ENCODE measurements at places on chromosomes 16 and 17.

GRCh38 chr17:77140878-77141767 is at the start of gene SEC14L1:
Gene SEC14L1, plus strand, starts transcription at chr17:77140969. Its CDS starts 2,628 bp downstream, at chr17:77143597.
- DNase-seq, result peak; percentile 31

GRCh38 chr16:49179714-49180330 is 101.8 kb downstream of the CBLN1 start:
- DNase-seq, result no peak

DNA sequence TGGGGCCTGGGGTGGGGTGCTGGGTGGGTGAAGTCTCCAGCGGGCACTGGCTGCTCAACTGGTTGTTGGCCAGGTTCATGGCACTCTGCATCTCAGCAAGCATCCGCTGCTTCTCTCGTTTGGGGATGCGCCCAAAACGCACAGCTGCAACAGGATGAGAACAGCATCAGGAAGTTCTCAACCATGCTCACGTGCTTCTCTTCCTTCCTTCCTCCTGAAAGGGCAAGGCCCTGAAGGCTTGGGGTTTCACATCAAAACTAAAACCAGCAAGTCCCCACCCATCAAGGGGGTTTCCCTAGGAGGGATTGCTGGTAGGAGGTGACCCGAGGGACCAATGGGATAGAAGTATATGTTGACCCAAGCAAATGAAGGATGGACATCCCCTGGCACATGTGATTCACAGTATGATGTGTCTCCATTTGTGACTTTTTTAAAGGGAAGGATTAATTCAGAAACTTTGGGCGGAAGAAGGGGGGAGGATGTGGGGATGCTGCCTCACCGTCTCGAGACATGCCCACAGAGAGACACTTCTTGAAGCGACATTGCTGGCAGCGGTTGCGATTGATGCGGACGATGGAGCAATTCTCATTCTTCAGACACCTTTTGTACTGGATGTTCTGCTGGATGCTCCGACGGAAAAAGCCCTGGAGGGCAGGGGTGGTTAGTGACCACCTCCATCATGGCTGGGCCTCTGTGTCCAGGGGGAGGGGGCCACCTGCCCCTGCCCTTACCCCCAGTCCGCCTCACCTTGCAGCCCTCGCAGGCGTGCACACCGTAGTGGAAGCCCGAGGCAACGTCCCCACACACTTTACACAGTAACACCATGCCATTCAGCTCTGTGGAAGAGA is 4.2 kb downstream of the NR1D1 start:
- DNase-seq, result peak; percentile 91

- no peak for DNase-seq
Observed at GRCh38 chr16:67164599-67165061, at the start of gene HSF4. Gene HSF4, plus strand, starts transcription at chr16:67164745. Its CDS starts 67 bp downstream, at chr16:67164812.

GRCh38 chr16:81645266-81645694 is 133.8 kb upstream of the PLCG2 start:
- no peak for DNase-seq

DNA sequence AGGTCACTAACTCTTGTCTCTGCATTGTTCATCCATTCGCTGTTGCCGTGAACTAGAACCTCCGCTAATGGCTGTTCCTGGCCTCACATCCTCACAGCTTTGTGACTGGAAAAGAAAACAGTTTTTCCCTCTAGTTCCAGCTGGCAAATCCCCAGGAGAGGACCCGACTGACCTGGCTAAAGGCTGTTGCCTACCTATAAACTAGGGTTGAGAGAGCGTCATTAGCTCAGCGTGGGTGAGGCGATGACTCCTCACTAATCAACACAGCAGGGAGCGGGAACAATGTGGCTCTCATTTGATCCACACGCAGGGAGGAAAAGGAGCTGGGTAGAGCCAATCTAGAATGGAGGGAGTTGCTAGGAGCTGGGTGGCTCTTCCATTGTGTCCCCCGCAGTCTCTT is 282.1 kb upstream of the IRX5 start:
- no peak for DNase-seq

DNA sequence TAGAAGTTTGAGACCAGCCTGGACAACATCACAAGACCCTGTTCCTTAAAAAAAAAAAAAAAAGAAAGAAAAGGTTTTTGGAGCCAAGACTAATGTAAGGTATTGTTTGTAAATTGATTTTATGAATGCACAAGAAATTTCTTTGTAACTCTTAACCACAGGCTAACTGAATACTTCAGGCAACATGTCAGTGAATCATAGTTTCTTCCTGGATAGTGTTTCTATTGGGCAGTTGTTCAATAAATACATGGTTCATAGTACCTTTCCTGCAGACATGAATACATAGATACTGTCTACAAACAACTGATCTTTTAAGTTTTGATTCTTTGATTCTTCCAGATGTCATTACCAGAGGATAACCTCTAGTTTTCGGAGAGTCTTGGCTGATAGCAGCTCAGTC is 11.6 kb downstream of the DDX42 start:
- no peak for DNase-seq

- DNase-seq, result no peak
Observed at GRCh38 chr17:57502811-57503241, 242.3 kb downstream of the CCDC182 start.

GRCh38 chr17:61294777-61295176 is 104.9 kb upstream of the TBX2 start:
- DNase-seq, result no peak

GRCh38 chr17:36545077-36545464 is 352 bp downstream of the GGNBP2 start:
- DNase-seq, result no peak

- DNase-seq, result no peak
Observed at GRCh38 chr17:72656130-72656763, 436.2 kb downstream of the SLC39A11 start.

DNA sequence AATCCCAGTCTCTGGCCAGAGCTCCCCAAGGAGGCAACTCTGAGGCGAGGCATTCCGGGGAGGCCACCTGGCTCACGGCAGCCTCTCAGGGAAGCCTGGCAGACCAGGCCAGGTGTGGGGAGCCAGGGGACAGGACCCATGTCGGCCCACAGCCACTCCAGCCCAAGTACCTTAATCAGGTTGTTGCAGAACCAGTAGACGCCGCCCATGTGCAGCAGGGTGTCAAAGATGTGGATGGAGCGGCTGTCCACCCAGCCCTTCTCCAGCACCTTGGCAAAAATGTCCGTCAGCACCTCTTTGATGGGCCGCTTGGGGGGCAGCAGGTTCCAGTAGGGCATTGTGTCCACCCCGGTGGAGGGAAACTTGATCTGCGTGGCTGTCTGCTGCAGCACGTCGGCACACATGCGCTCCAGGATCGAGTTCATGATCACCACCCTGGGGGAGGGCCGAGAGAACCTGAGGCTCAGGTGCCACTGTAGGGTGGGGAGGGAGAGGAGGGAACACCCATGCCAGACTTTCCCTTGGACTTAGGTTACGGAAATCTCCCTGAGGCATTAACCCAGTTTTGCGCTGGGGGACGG is 7.8 kb downstream of the CSF3 start:
- DNase-seq, result no peak

- DNase-seq, result no peak
Observed at GRCh38 chr17:74892974-74893911, at the start of gene FADS6. Gene FADS6, minus strand, starts transcription at chr17:74893633. Its CDS starts 38 bp downstream, at chr17:74893595.

DNA sequence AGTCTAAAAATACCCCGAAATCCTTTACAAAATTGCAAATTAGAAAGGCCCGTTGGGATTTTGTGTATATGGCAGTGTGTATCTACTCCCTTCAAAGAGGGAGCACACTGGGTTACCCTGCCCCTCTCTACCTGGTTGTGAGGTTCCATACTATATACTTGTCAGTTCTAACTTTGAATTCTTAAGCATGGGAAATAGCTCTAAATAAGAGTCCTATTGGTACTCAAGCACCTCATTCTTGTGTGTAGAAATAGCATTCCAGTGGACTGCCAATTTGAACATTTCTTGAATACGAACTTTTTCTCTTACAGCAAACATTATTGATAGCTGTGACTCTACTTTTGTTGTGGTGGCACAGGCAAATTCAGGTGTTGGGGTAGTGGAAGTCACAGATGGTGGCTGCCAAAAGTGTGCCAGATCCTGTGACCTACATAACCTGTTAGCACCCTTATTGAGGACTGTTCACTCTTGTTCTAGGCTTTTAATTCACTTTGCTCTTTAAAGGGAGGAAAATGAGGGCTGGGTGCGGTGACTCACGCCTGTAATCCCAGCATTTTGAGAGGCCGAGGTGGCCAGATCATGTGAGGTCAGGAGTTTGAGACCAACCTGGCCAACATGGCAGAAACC is 16.1 kb downstream of the ESRP2 start:
- no peak for DNase-seq

GRCh38 chr17:79461041-79461440 is 149.8 kb downstream of the RBFOX3 start:
- DNase-seq, result no peak

- DNase-seq, result no peak
Observed at GRCh38 chr16:81251871-81252270, 13.4 kb downstream of the BCO1 start.

DNA sequence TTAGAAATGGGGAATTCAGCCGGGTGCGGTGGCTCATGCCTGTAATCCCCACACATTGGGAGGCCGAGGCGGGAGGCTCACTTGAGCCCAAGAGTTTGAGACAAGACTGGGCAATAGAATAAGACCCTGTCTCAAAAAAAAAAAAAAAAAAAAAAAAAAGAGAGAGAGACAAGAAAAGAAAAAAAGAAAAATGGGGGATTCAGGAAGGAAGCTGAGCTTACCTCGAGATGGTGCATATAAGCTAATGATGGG is 150.8 kb upstream of the RPH3AL start:
- DNase-seq, result no peak

GRCh38 chr16:57252148-57252721 is 7.2 kb downstream of the ARL2BP start:
- no peak for DNase-seq
